ENCODE measurements at places on chromosomes 2 and 18.

- DNase-seq, result no peak
Measured at GRCh38 chr2:111656894-111657293, 227.1 kb downstream of the ANAPC1 start.

- DNase-seq, result no peak
Measured at GRCh38 chr18:50578651-50579050, 18.8 kb downstream of the MAPK4 start.

DNA sequence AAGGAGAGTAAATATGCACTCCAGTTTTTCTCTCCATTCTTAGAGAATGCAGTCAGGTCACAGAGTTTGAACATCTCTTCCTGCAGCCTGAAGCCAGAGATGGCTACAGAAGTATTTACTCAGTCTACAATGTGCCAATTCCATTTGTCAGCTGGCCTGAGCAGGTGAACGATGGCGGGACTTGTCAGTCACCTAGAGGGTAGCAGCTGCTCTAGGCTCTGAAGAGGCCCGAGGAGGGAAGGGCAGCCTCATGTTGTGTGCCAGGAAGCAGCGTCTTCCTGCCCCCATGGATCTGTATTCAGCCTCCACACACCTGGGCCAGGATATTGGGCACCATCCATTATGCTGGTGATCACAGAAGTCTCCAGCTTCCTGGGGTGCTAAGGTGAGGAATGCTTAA, 316.7 kb upstream of the CHAC2 start:
- peak; percentile 68 for DNase-seq

- DNase-seq, result peak; percentile 48
Measured at GRCh38 chr18:47595831-47596501, 334.5 kb downstream of the SMAD2 start.

- peak; percentile 6 for DNase-seq
Measured at GRCh38 chr2:75640621-75641121, 5.9 kb upstream of the MRPL19 start.

DNA sequence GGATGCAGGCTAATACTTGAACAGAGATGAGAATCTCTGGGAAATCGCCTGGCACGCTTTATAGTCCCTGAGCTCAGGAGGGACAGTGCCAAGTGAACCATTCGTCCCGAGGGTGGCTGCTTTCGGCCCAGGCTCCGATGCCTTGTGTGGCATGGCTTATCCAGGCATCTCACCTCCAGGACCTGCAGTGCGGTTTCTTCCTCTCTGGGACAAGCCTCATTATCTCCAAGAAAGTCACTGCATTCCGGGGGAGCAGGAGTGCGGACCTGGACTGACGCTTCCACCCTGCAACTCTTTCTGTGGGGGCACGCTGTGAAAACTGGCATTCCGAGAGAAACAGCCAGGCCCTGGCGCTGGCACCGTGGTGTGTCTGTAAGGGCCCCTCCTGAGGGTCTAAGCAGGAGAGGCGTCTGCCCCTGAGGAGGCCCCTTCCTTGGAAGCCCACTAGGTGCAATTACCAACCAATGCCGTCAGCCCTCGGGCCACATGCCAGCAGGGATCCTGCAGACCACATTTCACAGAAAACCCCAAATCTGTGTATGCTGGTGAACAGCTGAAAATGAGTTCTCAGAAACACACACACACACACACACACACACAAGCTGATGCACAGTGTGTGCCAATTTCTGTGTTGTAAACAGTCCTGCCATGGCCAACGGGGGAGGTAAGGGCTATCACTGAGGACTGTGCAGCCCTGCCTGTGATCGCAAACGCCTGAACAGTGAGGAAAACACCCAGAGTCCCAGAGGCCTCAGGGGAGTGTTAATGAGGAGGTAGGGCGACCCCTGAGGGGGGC, 351.9 kb upstream of the SALL3 start:
- no peak for DNase-seq

GRCh38 chr2:219598308-219599078, 836 bp downstream of the STK11IP start:
- no peak for DNase-seq

DNA sequence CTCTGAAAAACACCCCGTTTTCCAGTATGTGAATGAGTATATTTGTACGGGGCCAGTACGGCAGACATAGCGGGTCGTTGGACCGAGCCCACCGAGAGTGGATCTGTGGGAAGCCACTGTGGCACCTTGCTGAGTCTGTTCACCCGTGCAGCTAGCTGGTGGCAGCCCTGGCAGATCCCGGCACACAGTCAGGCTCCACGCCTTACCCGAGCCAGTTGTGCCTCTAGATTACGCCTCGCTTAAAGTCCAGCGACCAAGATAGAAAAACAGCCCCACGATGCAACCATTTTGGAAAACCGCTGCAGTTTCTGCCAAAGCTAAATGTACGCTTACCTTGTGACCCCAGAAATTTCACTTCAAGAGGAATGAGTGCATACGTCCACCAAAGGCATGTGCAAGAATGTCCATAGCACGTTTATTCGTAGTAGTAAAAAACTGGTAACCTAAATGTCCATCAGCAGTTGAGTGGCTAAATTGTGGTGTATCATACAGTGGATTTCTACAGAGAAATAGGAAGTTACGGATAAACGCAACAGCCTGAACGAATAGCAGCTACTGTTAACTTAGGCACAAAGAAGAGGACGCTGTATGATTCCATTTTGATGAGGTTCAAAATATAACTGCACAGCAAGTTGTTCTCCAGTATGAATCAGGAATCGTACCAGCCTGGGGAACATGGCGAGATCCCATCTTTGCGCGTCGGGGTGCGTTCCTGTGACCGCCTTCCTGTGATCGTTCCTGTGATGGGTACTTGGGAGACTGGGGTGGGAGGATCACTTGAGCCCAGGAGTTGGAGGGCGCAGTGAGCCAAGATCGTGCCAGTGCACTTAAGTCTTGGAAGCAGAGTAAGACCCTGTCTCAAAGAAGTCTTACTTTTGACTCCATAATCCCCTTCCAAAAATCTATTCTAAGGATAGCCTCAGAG, 688 bp upstream of the WDR33 start:
- no peak for DNase-seq

- no peak for DNase-seq
Measured at GRCh38 chr2:193350509-193350908, 1155.8 kb upstream of the TMEFF2 start.

DNA sequence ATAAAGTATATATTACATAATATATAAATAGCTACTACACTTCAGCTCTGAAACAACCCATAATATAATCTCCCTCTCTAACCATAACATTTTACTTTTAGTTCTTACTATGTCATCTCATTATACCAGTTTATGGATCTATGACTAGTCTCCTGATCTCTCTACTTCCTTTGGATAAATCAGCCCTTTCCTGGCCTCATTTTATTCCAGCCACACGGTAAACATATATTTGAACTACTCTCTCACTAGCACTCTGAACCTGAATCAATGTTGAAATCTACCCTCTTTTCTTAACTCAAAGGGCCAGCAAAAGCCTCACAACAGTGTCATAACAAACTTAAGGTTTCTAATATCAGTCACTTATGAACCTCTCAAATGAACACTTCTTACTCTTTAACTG, 62.6 kb downstream of the BAZ2B start:
- no peak for DNase-seq

DNA sequence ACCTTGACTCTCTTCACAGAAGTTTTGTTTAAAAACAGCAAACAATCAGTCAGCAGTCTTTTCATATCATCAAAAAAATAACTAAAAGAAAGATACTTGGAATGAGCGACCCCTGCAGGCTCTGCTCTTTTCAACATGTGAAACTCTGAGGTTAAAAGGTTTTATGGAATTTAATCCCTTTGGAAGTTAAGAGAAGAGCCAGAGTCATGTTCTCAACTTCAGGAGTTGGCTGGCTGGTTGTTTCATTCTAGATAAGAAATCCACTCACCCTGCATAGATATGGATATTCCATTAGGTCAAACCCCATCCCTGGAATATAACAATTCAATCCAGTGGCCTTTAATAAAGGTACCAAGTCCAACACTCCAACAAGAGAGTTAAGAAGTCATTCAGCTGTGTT, 115.6 kb upstream of the RMDN2 start:
- peak; percentile 10 for DNase-seq

DNA sequence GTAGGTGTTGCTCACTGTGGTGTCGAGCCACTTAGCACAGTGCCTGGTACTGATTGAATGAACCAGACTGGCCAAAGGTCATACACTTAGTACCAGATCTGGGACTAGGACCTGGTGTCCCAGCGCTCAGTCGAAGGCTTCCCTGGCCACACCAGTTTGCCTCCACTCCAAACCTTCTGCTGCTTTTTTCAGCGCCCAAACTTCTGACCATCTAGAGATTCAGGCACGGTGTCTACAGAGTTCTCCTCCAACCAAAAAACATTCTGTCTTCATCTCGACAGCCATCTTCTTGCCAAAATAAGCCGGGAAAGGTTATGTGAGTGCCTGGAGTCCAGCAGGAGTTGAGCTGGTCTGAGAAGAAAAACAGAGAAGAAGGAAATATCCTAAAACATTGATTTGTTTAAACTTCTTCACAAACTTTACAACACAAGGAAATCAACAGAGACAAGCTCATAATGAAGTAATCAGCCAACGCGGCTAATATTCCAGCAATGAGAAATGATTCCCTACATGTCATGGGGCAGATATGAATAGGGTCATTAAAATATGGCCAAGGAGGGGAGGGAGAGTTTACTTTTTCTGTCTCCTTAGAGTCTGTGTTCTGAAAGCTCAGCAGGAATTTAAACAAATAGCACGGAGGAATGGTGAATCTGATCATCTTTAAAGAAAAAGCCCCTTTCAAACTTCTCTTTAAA, 2.3 kb upstream of the GLI2 start:
- no peak for DNase-seq

DNA sequence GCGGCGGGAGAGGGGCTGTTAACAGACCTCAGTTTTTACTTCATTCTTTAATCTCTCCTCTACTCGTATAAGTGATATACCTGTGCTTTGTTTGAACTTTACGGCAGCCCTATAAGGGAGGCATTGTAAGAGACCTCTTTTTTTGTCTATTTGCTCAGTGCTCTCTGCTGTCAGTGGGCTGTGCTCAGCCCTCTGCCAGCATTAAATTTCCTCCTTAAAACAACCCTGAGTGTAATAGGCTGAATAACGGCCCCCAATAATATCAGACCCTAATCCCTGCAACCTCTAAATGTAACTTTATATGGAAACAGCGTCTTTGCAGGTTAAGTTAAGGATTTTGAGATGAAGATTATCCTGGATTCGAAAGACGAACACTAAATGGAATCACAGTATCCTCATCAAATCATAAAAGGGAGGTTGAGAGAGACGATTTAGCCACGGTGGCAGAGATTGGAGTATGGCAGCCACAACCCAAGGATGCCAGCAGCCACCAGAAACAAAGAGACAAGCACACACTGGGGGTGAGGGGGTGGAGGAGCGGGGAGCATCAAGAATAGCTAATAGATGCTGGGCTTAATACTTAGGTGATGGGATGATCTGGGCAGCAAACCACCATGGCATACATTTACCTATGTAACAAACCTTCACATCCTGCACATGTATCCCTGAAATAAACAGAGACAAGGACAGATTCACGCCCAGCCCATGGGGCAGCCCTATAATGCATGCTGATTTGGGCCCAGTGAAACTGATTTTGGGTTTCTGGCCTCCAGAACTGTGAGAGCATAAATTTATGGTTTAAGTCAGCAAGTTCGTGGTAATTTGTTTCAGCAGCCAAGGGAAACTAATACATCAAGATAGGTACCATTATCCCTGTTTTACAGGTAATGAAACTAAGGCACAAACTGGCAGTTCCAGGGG, 894 bp upstream of the FARSB start:
- DNase-seq, result no peak

DNA sequence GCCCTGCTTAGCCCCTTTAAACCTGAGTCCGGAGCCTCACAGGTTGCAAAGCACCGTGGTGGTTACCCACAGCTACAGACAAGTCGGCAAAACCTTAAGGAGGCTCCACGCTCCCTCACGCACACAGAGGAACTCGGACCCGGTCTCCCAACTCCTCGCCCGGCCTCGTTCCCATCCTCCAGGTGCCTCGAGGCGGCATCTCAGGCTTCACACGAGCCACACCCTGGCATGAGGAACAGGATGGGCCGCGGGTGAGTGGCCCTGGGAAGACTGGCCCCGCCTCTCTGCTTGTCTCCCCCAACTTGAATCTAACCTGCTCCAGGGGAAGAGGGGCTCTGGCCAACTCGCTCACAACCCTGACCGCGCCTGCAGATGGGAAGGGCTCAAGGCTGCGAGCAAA, 97.4 kb downstream of the EIPR1 start:
- DNase-seq, result no peak

DNA sequence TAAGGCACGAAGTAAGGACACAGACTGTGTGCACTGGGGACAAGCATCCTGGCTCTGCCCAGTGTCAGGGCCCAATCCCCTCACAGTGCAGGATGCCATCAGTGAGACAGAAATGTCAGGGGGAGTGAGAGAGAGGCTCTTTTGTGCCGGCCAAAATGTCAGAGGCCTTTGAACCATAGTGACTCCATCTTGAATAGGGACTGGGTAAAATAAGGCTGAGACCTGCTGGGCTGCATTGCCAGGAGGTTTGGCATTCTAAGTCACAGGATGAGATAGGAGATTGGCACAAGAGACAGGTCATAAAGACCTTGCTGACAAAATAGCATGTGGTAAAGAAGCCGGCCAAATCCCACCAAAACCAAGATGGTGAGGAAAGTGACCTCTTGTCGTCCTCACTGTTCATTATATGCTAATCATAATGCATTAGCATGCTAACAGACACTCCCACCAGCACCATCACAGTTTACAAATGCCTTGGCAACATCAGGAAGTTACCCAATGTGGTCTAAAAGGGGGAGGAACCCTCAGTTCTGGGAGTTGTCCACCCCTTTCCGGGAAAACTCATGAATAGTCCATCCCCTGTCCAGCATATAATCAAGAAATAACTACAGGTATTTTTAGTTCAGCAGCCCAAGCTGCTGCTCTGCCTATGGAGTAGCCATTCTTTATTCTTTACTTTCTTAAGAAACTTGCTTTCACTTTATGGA, 337.4 kb downstream of the LPIN1 start:
- no peak for DNase-seq

- no peak for DNase-seq
Measured at GRCh38 chr2:6352247-6352646, 513.5 kb downstream of the CMPK2 start.

DNA sequence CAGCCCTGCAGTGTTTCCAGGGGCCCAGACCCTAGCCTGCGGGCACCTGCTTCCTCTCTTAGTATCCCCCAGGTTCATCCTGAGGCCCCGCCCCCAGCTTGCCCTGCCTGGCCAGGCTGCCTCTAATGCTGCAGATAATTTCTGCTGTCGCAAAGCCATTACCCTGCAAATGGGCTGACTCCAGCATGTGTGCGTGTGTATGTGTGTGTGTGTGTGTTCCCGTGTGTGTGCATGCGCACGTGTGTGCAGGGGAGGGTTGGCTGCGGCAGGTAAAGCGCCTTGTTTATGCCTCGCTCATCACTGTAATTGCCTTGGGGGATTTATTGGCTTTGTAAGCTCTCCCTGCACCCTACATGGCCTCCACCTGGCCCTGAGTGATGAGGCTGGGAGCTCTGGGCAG, 7.6 kb upstream of the PRSS56 start:
- peak; percentile 92 for DNase-seq
